ENCODE measurements at places on chromosomes 12 and 14.

DNA sequence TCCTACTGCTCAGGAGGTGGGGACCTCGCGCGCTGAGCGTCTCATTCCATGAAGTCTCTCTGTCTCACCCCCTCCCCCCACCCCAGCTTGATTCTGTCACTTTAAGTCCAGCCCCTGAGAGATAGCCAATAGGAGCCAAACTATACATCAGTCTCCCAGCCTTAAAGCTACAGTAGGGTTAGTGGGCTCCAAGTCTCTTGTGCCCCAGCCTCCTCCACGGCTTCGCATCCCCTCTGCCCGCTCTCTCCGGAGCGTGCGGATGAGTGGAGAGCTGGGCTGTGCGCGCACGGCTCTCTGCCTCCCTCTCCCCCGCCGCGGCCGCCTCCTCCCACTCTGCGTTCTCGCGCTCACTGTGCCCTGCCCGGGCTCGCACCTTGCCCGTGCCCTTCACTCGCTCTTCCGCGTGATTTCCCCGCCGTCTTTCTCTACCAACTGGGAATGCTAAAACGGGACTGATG is at the start of gene ESRRB:
TSS of gene ESRRB (plus strand) at position 191 of the 458 bp plus-strand sequence. CDS start at position 456, 265 bp downstream.
- DNase-seq: no peak

- no peak for DNase-seq
These were observed 131.3 kb downstream of the PTPRO start for GRCh38 chr12:15453613-15454012.

DNA sequence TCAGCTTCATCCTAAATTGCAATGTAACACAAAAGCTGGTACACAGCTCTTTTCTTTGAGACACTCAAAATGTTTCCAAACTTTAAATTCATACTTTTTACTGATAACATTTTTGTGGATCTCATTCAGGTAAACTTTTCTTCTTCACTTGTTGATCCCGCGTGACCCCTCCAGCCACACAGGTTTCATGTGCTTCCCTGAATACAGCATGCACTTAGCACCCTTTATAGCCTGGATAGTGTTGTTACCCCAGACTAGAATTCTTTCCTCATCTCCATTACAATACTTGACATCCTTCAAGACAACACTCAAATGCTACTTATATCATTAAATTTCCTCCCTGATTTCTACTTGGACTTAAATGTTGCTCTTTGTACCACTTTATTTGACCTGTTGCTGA is 373.4 kb downstream of the RAD51B start:
- DNase-seq: no peak

- no peak for DNase-seq
These were observed 32.5 kb downstream of the FBXO34 start for GRCh38 chr14:55303691-55304145.

DNA sequence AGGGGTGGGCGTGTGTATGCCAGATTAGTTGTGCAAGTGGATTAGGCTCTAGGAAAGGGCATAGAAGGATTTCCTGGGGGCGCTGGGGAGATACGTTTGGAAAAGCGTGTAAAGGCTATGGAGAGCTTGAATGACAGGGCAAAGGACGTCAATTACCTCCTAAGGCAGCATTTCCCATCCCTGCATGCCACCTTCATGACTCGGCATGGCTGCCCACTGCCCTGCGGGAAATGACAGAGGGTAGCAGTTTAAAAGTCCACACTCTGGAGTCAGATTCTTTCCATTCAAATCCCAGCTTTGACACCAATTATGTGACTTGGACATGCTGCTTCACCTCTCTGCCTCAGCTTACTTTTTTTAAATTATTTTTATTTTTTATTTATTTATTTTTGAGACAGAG is 14.8 kb upstream of the TMEM229B start:
- DNase-seq: no peak

DNA sequence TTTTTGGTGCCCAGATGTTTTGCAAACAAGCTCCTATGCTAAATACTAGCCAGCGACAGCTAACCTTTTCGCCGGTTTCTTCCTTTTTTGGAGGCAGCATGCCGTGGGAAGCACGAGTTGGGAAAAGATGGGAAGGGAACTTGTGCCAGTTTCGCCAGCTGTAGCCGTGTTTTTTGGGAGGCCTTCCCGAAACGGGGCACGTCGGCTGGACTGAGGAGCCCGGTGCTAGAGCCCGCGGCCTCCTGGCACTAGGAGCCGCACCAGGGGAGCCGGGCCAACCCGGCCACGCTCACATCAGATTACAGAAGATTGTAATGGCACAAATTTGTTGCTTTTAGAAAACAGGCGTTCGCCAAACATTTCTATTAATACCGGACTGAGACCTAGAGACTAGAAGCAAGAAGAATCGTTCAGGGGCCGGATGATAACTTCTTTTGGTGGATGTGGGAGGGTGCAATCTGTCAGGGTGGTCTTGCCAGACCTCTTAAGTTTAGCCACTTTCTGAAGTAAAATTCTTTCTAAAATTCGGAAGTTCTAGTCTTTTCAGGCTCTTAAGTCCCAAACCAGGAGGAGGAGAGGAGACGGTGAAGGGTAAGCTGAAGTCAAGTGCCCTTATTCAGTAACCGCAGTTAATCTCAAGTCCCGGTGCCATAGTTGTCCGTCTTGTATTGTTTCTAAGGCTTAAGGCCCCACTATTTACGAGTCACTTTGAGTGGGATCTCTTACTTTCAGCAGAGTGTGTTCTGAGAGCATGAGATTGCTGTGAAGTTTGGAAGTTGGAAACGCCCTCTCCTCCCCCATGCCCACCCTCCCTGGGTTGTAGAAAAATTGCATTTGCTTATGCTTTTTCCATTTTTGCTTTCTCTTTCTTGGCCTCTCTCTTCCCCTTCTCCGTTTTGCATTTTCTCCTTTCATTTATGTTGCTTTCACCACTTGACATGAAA is 1.3 kb downstream of the RASSF3 start:
- DNase-seq: no peak

GRCh38 chr14:52091928-52092327 is 23.1 kb upstream of the NID2 start:
- DNase-seq: no peak

DNA sequence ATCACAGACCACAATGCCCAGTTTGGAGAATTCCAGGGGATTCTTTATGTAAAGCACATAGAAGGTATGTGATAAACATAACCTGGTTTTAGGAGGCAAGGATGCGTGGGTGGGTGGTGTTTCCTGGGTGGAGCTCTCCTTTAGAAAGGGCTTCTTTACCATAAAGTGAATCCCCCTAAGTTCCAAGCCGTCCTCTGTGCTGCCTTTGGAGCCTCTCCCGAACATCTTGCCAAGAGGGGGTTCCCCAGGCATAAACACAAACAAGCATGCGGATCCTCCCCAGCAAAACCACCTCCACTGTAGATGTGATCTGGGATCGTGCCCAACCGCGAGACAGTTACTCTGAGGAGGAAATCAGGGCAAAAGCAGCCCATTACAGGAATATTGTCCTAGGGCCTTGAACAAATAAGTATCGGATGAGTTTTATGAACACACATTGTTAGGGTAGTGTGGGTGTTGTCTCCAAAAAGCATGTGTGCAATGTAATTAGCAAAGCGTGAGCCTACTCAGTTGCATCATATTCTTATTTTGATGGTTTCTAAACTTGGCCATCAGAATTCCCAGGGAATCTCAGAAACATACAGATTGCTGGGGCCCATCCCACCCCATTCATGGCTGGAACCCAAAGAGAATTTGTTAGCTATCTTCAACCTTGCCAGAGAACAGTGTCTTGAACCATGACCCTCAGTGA is 48.8 kb upstream of the CORO1C start:
- no peak for DNase-seq

GRCh38 chr12:116626153-116626552 is 67.0 kb downstream of the MAP1LC3B2 start:
- no peak for DNase-seq

- no peak for DNase-seq
These were observed 128.6 kb upstream of the HIF1A start for GRCh38 chr14:61566537-61567225.

- no peak for DNase-seq
These were observed 59.7 kb upstream of the CCDC196 start for GRCh38 chr14:66426451-66426850.

DNA sequence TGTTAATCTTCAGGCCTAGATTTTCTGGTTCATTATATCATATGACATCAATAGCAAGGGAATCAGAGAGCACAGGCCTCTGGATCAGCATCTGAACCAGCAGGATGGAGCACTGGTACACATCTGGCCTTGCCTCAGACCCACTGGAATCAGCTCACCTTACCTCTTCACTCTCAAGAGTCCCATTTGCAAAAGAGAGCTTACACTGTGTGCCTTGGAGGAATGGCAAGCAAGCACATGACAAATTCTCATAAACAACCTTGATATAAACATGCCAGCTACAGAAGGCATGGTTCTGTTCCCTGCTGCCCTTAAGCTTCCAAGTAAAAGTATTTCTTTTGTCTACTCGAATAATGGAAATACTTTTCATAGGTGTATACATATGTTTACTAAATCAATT is 128.6 kb upstream of the CPM start:
- no peak for DNase-seq

DNA sequence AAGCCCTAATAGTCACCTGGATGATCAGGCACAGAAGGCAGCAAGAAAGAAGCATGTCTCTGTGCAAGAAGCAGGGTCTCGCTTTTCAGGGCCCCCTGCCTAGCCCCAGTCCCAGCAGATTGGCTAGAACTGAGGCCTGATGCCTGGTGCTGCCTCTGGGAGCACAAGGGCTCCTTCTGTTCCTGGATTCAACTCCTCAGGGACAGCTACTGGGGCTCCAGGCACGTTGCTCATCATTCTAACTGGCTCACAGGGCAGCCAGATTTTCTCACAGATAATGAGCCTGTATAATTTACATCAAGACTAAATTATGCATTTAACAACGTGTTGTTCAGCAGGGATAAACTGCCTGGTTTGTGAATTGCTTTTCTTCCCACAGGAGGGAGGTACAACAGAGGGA is 106.5 kb upstream of the PLXNC1 start:
- DNase-seq: no peak

DNA sequence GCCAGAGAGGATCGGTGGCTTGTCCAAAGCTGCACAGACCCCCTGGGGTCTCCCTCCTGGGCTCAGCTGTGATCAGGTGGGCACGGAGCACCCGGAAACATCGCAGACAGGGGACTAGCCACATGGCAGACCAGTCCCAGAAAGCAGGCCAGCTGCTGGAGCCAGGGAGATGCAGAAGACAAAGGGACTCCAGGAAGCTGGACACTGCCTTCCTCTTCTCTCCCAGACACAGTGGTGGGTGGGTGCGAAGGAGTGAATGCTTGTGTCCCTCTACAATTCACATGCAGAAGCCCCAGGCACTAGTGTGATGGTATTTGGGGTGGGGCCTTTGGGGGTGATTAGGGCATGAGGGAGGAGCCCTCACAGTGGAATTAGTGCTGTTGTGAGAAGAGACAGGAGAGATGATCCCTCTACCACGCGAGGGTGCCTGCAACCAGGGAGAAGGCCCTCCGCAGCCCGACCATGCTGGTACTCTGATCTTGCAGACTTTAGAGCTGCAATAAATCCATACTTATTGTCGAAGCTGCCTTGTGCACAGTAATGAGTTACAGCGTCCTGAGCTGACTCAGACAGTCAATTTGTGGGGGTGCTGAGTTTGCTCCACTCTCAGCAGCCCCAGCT is 95.2 kb downstream of the CALM1 start:
- DNase-seq: no peak

DNA sequence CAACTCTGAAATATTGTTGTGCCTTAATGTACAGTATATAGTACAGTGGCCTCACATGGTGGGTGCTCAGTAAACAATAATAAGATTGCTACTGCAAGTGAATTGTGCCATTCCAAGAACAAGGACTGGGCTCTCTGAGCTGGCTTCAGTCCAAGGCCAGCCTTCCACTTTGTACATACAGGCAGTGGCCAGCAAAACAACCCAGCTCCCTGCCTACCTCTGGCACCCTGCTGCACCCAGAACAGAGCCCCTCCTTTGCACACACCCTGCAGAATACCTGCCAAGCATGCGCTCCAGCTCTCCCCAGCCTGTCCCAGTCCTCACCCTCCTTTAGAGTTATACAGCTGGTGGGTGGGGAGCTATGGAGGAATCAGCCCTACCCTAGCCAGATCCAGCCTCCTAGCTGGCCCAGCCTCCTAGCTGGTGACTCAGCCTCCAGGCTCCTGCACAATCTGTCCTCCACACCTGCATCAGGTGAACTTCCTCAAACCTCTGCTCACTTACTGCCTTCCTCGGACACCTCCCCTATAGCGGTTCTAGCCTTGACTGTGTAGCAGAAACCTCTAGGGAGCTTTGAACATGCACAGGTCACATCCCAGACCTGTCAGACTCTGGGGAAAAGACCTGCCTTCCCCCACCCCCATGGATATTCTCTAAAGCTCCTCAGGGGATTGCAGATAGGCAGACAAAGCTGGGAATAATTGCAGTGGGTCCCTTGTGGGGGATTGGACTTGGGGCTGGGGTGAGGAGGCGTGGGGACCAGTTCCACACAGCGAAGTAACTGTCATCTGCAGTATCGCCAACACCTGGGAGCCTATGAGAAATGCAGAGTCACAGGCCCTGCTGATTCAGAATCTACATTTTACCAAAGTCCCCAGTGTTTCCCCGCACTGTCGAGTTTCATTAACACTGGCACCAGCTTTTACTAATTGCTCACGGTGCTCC is 17.9 kb downstream of the ZDHHC22 start:
- no peak for DNase-seq

DNA sequence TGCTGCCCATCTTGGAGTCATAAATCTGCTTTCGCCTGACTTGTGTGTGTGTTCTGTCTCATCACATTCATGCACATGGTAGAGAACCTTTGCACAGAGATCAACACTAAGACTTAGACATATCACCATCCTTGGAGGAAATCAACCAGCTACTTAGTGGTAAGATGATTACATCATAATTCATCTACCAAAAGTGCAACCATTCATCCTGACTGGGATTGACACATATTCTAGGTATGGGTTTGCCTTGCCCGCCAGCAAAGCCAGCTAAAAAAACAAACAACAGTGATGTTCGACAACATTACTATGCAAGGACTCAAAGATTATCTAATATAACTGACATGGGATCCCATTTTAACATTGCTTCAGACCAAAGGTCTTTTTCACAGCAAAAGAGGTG is 228.7 kb downstream of the NUAK1 start:
- DNase-seq: no peak

GRCh38 chr12:72388322-72388721 is 116.2 kb downstream of the TRHDE start:
- DNase-seq: no peak

- no peak for DNase-seq
These were observed 22.8 kb downstream of the RAB35 start for GRCh38 chr12:120093592-120094355.

All from stimulated activated CD4-positive, alpha-beta T cell treated with anti-CD3 and anti-CD28 coated beads, Interleukin-2, amount 100 ng/mL, for 4 hours (primary cell).